Daoy (cell line): ENCODE measurements at places on chromosomes 11 and 22.

DNA sequence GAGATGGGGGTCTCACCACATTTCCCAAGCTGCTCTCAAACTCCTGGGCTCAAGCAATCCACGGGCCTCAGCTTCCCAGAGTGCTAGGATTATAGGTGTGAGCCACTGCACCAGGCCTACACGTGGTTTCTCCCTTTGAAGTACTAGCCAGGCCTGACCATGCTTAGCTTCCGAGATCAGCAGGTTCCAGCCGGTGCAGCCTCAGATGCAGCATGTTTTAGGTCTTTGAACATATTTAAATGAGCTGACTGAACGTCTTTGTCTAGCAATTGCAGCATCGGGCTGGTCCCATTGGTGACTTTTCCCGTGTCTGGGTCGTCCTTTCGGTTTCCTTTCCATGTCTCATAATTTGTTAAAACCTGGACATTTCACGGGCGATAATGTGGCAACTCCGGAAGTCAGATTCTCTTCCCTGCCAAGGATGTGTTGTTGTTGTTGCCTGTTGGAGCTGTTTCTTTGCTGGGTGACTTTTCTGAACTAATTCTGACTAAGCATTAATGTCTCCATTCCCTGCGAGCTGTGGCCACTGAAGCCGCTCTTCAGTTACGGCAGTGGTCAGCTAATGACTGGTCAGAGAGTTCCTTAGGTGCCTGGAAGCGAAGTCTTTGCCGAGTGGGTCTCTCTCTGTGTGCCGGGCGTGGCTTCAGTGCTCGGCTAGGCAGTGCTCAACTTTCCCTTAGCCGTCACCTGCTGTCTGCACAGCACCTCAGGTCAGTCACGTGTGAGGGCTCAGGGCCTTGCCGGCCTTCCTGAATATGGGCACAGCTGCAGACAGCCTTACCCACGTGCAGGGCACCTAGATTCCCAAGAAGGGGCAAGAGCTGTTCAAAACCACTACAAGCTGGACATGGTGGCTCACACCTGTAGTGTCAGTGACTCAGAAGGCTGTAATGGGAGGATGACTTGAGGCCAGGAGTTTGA, 3.8 kb upstream of the CYP2D6 start:
- DNase-seq = no peak

- no peak for DNase-seq
Measured at GRCh38 chr22:47929073-47929472, 1166.6 kb downstream of the TBC1D22A start.

DNA sequence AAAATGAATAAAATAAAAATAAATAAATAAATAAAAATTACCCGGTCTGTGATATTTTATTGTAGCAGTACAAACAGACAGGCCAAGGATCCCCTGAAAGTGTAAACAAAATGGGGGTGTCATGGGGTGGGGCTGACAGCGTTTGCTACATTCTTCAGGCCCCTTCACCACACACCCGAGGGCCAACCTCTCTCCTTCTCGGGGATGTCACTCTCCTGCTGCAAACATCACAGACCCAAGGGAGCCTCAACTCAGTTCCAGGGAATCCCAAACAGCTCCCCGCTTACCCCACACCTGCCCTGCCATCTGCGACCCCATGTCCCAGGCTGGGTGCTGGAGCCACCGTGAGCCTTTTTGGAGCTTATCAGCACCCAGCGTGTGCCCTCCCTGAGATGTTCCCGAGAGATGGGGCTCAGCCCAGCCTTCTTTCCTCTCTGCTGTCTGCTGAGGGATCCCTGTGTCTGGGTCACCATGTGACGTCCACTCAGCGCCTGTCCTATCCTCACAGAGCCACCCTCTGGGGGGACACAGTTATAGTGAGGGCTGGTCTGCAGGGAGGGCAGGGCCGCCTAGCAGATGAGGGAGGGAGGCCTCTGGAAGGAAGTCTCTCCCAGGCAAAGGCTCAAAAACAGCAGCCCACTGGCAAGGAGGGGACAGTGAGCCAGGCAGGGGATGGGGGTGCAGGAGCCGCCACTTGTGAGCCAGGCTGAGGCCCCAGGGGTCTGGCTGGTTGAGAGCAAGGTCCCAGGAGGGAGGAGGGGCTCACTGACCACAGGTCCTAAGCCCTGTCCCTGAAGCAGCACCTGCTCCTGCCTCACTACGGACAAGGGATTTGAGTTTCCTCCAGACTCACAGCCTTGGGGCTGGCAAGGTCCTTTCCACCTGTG, 1041.6 kb downstream of the BRD1 start:
- DNase-seq = no peak

- peak; percentile 50 for DNase-seq
Measured at GRCh38 chr11:65427691-65428577, 5.3 kb downstream of the NEAT1 start.

DNA sequence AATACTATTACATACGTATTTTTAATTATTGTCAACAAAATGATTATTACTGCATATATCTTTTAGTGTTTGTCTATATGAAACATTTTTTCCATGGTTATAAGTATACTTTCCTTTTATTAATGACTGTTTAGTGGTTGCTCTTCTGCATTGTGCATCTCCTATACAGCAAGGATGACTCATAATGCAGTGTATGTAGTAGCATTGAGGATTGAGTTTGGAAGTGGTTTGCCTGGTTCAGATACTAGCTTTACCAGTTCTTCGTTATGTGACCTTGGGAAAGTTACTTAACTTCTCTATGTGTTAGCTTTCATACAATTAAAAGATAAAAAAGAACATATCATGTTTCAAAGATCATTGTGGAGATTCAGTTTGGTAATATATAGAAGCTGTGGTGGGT, 44.1 kb downstream of the CHORDC1 start:
- no peak for DNase-seq

DNA sequence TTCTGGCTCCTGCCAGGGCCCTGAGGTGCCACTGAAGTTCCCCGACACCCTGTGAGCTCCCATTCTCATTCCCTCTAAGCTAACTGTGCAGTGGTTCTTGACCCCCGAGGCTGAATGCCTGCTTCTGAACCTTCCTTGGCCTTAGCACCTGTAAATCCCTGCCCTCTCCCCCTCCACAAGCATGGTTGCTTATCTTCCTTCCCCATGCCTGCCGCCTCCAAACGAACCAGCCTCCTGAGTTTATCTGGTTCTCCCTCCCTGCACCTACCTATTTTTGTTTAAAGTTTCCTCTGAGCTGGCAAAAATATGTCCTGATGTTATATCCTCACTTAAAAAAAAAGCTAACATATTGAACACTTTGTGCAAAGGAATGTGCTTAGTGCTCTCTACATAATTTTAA, 33.9 kb downstream of the PPFIBP2 start:
- DNase-seq = no peak

GRCh38 chr11:55819330-55819729, at the start of gene OR5D18:
Gene OR5D18, plus strand, starts transcription at chr11:55819630. Its CDS starts 0 bp downstream, at chr11:55819630.
- no peak for DNase-seq
